Activated CD4-positive, CD25-positive, alpha-beta regulatory T cell (primary cell): ENCODE measurements at places on chromosomes 12 and 14.

GRCh38 chr14:33642691-33643244, 308.1 kb downstream of the EGLN3 start:
- DNase-seq, result no peak

DNA sequence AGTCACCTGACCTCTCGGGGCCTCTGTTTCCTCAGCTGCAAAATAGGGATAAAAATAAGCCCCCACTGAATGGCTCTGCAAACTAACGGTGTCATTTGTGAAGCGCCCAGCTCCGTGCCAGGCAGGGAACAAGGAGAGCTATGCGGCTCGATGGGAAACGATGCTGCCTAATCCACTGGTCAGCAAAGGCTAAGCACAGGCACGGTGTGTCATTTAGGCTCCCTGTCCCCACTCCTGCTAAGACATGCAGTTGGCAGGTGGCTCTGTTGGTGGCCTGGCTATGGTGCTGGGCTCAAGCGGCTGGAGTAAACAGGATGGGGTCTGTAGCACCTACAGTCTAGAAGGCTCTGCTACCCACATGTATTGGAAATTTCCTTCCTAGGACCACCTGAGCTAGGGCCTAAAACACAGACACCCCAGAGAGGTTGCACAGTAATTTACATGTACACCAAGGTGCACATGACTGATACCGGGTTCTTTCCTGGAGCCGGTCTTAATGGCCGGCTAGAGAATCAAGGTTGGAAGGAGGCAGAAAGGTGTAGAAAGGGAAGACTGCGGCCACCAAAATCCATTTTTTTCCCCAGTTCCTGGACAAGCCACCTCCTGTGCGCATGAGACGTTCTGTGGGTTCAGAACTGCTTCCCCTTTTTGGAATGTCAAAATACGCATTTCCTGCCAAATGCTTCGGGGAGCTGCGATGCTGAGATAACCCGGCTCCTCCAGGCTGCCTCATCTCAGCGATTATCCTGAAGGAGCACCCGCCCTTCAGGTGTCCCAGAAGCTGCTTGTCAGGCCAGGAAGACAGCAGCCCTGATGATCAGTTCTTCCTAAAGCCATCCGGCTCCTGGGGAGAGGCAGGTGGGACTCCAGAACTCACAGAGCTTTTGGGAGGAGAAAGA, 1.0 kb downstream of the CACNA2D4 start:
- DNase-seq, result no peak

DNA sequence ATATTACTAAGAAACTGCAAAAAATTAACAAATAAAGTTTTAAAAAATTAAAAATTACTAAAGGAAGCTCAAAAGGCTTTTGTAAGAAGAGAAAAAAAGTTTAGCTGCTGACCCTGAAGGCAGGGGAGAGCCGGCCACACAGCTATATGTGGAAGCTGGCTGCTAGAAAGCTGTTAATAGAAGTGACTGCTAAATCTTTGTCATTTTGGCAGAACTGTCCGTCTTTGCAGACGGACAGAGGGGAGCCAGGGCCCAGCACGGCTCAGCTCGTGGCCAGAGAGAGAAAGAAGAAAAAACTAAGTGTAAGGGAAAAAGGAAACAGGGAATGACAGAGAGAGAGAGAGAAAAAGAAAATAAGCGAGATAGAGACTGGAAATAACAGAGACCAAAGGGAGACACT, 27.9 kb downstream of the PRMT8 start:
- no peak for DNase-seq

DNA sequence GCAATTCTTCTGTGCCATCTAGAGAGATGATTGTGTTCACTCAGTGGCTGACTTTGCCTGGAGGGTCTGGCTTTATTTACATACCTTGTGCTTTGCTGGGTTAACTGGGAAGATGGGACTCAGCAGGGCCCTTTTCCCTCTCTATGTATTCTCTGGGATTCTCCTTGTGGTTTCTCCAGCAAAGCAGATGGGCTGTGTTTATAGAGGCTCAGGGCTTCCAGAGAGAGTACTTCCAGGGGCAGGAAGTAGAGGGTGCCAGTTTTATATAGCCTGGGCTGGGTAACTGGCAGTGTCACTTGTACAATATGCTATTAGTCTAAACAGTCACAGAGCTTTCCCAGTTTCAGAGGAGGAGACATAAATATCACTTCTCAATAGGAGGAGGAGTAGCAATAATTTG, 509.9 kb downstream of the DIO2 start:
- no peak for DNase-seq

- DNase-seq, result no peak
These were observed 62.2 kb downstream of the PPP1R36 start for GRCh38 chr14:64612021-64612380.

- no peak for DNase-seq
These were observed 92.9 kb downstream of the KSR2 start for GRCh38 chr12:117875744-117876435.

- no peak for DNase-seq
These were observed 16.7 kb downstream of the TMEM19 start for GRCh38 chr12:71702590-71702989.

DNA sequence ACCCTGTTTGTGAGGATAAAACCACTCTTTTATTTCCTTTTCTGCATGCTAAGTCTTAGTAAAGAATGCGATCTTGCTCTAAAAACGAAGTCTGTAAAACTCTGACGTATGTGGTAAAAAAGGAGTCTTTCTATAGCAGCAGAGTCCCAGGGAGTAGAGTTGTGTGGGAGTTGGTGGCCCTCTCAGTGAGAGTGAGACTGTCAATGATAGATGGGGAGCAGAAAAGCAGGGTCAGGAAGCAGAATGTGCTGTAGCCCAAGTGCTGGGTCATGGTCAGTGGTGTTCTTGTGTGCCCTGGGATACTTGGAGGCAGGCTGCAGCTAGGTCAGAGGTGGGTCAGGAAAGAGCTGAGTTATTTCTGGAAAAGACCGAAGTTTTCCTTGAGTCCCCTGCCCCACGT, 20.3 kb upstream of the GPR33 start:
- no peak for DNase-seq

DNA sequence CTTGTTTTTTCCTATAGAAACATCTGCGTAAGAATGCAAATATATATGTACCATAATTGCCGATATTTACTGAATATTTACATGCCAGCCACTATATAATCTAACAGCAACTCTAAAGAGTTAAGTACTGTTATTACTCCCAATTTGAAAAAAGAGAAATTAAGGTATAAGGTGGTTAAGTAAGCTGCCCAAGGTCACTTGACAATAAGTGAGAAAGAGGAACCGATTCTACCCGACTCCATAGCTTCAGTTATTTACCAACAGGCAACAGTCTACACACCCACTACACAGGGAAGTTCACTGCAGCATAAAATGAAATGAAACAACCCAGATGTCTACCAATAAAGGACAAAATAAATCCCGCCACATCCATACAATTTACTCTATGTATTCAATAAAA, 1.1 kb downstream of the MIS18BP1 start:
- DNase-seq, result no peak

GRCh38 chr12:26830783-26831551, 2.0 kb downstream of the ITPR2 start:
- DNase-seq, result no peak

- no peak for DNase-seq
These were observed 137.6 kb downstream of the GRIN2B start for GRCh38 chr12:13843841-13844240.

- DNase-seq, result no peak
These were observed 947 bp upstream of the LRRC9 start for GRCh38 chr14:59918824-59919569.

- DNase-seq, result no peak
These were observed 3.7 kb upstream of the CISTR start for GRCh38 chr12:53755451-53755891.

DNA sequence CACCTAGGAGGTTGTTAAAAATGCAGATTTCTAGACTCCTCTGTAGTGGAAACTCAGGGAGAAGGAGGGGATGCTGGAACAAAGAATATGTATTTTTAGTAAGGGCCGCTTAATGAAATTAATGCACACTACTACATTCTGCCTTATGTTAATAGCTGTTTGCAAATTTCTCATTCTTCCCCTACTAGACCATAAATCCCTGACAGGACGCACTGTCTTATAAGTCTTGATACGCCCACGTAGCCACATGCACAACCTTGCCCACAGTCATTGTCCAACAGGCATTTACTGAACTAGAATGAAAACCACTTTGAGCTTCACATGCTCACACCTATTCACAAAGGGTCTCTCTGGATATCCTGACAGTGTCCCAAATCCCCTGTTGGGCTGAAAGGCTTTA, 10.5 kb downstream of the KRT2 start:
- DNase-seq, result no peak

DNA sequence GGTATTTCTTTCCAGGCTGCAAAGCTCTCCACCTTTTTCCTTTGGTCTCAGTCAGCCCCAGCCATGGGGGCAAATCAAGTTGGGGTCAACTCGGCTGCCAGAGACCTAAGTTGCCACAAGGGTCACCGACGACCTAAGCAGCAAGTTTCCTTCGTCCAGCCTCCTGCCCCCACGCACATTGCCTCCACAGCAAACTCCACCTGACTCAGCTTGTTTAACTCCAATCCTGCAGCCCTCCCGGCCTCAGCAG, 767 bp upstream of the KCNMB4 start:
- no peak for DNase-seq

GRCh38 chr12:118126119-118126757, 9.7 kb upstream of the PEBP1 start:
- no peak for DNase-seq

GRCh38 chr12:48629541-48629940, 52.5 kb downstream of the KANSL2 start:
- DNase-seq, result no peak

- no peak for DNase-seq
These were observed 119.1 kb downstream of the ITPR2 start for GRCh38 chr12:26713885-26714383.

GRCh38 chr12:1882405-1882804, 36.0 kb downstream of the CACNA2D4 start:
- no peak for DNase-seq

- no peak for DNase-seq
These were observed 48.8 kb upstream of the SLCO1C1 start for GRCh38 chr12:20646239-20646827.

DNA sequence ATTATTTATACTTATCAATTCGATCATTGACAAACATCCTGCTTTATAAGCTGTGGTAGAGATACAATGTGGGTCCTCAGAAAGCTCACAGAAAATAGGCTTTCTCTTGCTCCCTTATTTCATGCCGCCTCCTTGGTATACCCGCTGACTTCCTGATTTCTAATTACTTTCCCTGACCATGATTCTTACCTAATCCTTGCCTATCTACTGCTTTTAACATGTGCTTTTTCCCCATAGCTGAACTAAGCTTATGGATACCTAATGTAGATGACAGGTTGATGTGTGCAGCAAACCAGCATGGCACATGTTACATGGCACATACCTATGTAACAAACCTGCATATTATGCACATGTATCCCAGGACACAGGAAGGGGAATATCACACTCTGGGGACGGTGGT, 65.1 kb downstream of the ITPR2 start:
- DNase-seq, result no peak

- peak; percentile 22 for DNase-seq
These were observed 51.1 kb downstream of the SLC38A1 start for GRCh38 chr12:46217541-46218321.

GRCh38 chr14:24127673-24128072, 2.8 kb upstream of the FITM1 start:
- no peak for DNase-seq

DNA sequence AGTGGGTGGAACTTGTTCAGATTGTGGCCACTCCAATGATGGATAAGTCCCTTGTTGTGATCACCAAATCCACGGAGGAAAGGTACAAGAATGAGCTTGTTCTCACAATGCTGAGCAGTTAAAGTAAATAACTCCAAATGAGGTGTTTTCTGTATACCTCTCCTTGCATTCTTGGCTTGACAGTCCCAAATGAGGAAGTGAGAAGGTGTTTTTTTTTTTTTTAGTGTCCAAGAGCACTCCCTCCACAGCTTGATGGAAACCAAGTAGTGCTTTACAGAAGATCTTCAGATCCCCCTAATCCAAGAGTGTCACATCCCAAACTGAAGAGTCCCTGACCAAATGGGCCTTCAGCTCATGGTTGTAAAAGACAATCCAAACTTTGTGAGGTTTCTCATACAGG, 153.6 kb downstream of the ATP23 start:
- no peak for DNase-seq

GRCh38 chr12:43728117-43728516, 30.5 kb downstream of the PUS7L start:
- no peak for DNase-seq

GRCh38 chr12:60752589-60752988, 1156.8 kb downstream of the SLC16A7 start:
- DNase-seq, result no peak

GRCh38 chr12:103877934-103878510, 37.0 kb upstream of the NT5DC3 start:
- DNase-seq, result no peak

GRCh38 chr14:104897330-104898194, 27.1 kb upstream of the PLD4 start:
- no peak for DNase-seq
